Muscle of arm (tissue), 14 donors: ENCODE measurements at places on chromosomes 6 and 20. TPM values are rescaled to one million over a fixed set of nuclear protein-coding genes. Genes with fewer than 3 reads are reported as not detected.

- no peak for DNase-seq
These were observed 633.5 kb downstream of the RFPL4B start for GRCh38 chr6:112980676-112981075.

DNA sequence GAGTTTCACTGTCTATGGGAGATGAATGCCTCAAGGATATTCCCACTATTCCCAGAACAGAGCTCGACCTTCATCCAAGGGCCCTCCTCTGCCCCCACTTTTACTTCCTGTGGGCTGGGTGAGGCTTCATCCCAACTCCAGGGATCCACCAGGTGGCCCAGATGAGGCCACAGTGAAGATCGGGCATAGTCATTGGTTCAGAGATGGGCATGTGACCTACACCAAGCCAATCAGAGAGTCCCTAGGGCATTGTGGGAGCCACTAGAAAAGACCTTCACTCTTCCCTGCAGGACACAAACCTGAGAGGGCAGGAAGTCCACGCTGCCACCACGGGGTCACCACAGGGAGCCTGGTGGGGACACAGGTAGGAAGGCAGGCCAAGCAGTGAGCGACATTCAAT, 72.9 kb upstream of the SLC22A16 start:
- DNase-seq, result no peak

DNA sequence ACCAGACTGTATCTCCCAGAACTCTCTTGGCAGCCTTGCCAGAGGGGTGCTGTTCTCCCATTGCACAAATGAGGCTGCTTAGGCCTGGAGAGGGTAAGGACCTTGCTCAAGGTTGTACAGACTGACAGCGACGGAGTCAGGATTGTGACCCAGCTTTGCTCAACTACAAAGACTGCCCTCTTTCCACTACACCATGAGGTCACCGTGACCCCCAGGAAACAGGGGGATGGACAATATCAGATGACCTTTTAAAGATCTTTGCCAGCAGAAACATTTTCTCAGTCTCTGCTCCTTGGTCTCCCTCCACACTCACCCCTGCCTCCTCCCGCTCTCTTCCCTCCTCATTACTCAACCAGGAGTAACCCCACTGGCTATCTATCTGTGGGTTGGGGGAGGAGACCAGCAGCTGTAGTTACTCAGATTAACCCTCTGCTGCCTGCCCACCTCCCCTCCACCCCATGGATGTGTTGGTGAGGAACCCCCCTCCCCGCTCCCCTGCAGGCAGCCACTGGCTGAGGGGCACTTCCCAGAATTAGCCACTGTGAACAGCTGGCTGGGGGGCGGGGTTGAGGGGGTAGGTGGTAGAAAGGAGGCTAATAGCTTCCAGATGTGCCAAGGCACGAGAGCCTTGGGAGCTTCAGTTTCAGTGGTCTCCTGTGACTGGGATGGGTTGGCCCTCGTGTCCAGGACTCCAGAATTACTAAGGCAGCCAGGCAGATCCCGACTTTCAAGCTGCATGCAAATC, 26.9 kb upstream of the MRPS18A start:
- no peak for DNase-seq

The LAMA4 gene
- polyA plus RNA-seq, result 174 TPM

GRCh38 chr20:23320317-23320716, 30.3 kb upstream of the NXT1 start:
- DNase-seq, result no peak

The GPSM3 gene
- polyA plus RNA-seq, result 18.0 TPM

DNA sequence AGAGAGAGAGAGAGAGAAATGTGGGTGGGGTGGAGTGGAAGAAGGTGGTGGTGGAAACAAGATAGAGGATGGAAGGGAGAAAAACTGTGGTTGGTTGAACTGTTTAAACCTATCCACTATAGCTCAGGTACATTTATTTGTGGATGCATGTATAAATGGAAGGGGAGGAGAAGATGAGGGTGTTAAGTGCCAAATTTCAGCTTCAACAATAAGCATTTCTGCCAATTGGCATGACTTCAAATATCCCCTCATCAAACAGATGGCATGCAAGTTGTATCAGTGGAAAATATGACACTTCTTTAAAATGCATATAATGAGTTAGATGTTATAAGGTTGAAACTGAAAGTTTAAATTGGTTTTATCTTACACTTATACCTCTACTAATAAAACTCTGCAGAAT, 216.1 kb downstream of the LMBRD1 start:
- DNase-seq, result no peak

The GLP1R gene
- 0.17 TPM for polyA plus RNA-seq

- DNase-seq, result no peak
These were observed 458.3 kb downstream of the MMUT start for GRCh38 chr6:49004801-49005200.

The ROS1 gene
- polyA plus RNA-seq, result 0.12 TPM

The HLA-DRB1 gene
- polyA plus RNA-seq, result 13.3 TPM

- DNase-seq, result no peak
These were observed 47.0 kb downstream of the GOPC start for GRCh38 chr6:117555262-117555849.

The SNAI1 gene
- polyA plus RNA-seq, result 8.2 TPM
